ENCODE measurements at places on chromosomes 1 and 21. TPM values are rescaled to one million over a fixed set of nuclear protein-coding genes. Genes with fewer than 3 reads are reported as not detected.

The CA6 gene
- total RNA-seq = not detected

The SPATA21 gene
- not detected for total RNA-seq

The HRNR gene
- not detected for total RNA-seq

The CCSAP gene
- 5.2 TPM for total RNA-seq

The PAQR6 gene
- 1.0 TPM for total RNA-seq

The F3 gene
- 1.6 TPM for total RNA-seq

The XCL1 gene
- not detected for total RNA-seq

The PGLYRP4 gene
- not detected for total RNA-seq

Measured in skeletal muscle tissue (tissue), 5 donors.